ENCODE measurements at places on chromosomes 11 and 22.

DNA sequence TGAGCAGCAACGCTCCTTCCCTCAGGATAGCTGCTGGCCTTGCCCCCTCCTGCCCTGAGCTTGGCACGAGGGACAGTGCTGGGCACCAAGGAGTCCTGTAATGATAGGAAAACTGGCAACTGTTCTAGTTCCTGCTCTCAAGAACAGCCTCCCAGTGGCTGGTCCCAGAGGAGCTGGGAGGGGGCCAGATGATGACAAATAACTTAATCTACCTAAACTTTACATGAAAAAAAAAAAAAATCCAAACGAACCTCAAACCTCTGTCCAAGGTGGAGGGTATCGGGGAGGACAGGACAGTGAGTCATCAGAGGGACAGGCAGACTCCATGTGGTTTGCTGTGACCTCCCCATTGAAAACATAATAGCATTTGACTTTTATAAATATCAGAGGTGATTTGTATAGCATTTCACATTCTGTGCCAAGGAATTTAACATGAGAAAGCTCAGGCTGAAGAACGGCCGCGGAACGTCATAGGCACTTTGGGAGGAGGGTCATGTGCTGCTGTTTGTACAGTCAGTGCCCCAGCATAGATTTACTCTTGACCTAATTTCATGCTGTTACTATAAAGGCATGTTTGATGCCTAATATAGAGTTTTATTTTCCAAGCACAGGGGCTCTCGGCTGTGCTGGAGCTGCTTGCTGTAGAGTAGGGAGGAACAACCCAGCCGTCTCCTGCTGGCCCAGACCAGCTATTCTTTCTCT lies 98.2 kb upstream of the NNMT start:
- DNase-seq, result no peak

- DNase-seq, result no peak
Observed at GRCh38 chr22:42072606-42073330, 1.3 kb upstream of the PHETA2 start.

- DNase-seq, result no peak
Observed at GRCh38 chr11:73931039-73931645, 19.7 kb upstream of the DNAJB13 start.

GRCh38 chr22:17964643-17965042 lies 59.7 kb downstream of the MICAL3 start:
- DNase-seq, result no peak

- no peak for DNase-seq
Observed at GRCh38 chr11:64996710-64997380, at the start of gene BATF2. TSS of gene BATF2 (minus strand) at chr11:64996971. CDS start at chr11:64996914, 57 bp downstream.

DNA sequence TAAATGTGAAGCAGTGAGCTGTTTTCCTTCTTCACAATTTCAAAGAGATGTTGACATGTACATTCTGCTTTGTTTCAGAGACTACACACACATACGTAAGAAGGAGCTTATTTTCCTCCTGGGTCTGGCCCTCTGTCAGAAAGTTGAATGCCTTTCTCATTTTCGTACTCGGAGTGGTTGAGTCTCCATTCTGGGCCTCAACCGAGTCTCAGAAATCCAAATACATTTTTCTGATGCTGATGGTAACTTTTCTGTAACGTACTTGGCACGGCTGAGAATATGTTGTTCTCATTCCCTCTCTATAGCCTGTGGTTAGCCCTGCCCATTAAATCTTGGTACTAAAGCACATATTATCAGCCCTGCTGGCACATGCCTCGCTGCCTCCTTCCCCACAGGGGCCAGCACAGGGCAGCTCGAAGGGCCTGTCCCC lies 25.3 kb downstream of the PARVA start:
- no peak for DNase-seq

- no peak for DNase-seq
Observed at GRCh38 chr11:118956847-118957469, 860 bp downstream of the UPK2 start.

DNA sequence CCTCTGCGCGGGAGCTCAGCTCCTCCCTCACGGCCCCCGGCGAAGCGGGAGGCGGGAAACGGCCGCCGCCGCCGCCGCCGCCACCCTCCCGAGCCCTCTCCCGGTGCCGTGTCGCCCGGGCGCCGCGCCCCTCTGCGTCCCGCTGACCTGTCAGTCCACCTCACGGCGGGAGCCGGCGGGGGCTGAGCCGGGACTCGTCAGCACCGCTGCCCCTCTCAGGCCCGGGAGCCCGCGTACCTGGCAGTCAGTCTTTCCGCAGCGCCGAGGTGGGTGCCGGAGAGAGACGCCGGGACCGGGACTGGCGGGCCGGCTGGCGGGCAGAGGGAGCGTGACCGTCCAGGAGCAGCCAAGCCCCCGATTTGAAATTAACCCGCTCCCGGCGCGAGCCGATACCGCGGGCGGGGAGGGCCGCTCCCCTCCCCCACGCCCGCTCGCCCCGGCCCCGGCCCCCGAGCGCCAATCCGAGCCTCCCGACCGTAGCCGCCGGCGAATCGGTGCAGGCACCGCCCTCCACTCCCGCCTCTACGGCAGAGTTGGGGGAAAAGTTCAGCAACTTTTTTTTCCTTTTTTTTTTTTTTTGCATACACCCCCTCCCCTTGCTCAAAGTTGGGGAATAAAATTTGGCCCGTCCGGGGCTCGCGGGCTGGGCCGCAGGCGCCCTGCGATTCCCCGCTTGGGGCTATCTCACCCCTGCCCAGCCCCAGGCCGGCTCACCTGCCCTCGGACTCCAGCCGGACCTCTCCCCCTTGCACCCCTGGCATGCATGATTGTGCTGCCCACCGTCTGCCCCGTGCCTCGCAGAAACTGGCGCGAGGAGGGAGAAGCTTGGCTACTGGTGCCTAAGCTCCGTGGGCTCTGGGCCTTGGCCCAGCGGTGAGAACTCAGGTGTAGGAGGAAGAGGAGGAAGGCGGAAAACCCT lies 774 bp upstream of the E2F8 start:
- DNase-seq, result no peak

GRCh38 chr11:57474017-57474802 lies 13.9 kb downstream of the RTN4RL2 start:
- no peak for DNase-seq

GRCh38 chr11:11510939-11511338 lies 110.9 kb downstream of the GALNT18 start:
- DNase-seq, result no peak

DNA sequence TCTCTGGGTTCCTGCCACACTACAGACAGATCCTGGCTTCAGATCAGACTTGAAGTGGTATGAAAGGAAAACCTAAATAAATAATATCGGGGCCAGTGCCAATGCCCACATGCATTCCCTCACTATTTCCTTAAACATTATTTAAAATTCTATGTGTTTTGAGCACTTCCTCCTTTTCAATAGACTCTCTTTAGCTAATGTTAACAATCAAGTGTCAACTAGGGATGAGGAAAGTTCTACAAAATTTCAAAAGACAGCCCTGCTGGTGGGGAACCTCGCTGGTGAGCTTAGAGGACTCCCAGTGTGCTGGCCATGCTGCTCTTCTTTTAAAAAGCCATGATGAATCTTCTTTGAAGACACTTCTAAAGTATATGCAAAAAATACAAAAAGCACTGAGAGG lies 87.5 kb downstream of the ENTHD1 start:
- no peak for DNase-seq

DNA sequence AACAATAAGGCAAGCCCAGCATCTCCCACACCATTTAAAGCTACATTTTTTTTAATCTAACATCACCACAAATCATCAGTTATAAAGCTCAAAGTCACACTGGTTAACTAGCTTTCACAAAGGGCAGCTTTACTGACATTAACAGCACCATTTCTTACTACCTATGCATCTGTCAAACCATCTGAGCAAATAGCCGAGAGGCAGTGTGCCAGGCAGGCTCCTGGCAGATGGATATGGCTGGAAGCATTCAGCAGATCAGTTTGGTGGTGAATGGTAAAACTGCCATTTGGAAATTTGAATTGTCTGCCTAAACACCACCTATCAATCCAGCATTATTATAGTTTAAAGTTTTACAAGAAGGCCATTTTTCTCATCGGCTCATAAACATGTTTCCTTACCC lies 131.2 kb downstream of the TTC28 start:
- no peak for DNase-seq

DNA sequence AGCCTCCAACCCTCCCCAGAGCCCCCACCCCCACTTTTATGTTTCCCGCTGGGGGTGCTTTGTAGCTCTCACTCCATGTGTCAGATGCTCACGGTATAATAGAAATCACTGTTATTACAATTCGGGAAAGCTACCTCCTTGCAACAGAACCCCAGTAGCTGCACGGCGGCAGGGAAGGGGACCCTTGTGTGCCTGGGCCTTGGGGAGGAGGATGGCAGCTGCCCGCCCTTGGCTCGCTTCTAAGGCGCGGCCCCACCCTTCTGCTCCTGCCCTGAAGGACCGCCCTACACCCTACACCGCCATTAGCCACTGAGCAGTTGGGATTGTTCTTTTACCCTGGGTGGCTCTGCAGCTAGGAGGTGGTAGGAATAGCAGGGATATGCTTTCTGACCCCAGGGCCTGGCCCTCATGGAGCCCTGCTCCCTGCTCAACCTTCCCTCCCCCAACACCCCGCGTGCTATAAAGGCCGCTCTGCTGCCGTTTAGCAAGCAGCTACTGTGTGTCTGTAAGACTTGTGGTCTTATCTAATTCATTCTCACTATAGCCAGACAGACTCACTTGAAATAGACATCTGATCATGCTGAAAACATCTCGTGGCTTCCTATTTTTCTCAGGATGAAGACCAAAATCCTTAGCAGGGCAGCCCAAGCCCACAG lies 219.7 kb downstream of the CEP164 start:
- DNase-seq, result no peak

DNA sequence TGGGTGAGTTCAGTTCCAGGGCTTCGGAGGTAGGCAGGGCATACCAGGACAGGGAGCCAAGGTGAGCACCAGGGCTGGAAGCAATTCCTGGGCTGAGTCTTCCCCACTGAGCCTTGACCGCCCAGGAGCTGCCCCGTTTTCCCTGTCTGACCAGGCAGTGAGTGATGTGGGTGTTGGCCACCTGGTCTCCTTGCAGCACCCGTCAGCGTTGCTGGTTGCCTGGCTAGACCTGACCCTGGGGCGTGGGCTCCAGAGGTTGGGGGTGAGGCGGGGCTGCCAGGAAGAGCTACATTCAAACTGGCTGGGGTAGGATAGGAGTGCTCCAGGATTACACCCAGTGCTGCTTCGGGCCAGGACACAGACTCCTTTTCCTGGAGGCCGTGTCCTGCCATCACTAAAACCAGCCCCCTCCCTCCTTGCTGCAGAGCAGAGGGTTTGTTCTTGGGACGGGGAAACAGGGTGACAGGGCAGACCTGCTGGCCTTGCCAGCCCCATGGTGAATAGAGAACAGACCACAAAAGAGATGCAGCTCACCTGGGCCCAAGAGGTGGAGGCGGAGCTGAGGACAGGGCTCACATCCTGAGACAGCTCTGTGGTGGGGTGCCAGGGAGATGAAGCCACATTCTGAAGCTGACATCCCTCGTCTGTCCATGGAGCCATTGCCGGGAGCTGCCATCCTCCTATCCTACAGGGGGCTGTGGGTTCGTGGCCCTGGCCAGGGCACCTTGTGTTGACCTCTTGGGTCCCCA lies 14.2 kb downstream of the INCENP start:
- no peak for DNase-seq

GRCh38 chr11:38711110-38711509 lies 2113.1 kb upstream of the RAG2 start:
- no peak for DNase-seq

- DNase-seq, result no peak
Observed at GRCh38 chr11:26087120-26087935, 244.6 kb upstream of the ANO3 start.

DNA sequence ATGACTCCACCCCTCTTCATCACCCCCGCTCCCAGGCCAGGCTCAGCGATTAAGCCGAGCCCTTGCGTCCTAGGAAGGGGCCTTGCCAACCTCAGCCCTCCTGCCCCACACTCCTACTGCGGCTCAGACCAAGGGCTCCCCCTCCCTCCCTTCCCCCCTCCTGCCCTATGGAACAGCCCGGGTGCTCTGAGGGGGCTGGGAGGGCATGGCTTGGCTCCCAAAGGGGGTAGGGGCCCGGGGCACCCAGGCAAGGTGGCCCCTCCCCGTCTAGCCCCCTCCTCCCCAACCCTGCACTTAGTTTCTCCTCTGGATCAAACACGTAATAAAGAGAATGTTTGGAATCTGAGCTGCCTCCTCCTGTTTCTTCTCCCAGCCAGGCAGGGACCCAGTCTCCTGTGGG lies 6.3 kb downstream of the RCOR2 start:
- DNase-seq, result no peak

DNA sequence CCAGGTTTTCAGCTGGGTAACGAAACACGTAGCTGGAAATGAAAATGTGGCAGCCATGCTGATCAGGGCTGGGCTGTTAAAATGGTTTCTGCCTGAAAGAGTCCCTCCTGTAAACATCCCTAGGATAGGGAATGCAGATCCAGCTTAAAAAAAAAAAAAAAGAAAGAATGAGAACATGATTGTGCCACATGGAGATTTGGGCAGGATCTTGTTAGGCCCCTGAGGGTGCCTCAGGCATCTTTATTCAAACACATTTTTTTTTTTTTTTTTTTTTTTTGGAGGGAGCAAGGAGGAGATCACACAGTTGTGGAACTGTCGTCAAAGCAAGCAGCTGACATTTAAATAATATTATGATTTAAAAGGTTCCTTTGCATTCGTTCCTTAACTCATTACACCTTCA lies 900.3 kb downstream of the OPCML start:
- DNase-seq, result no peak

Data from cortex of kidney (tissue), 1 donor.